ENCODE measurements at places on chromosomes 4 and X.

DNA sequence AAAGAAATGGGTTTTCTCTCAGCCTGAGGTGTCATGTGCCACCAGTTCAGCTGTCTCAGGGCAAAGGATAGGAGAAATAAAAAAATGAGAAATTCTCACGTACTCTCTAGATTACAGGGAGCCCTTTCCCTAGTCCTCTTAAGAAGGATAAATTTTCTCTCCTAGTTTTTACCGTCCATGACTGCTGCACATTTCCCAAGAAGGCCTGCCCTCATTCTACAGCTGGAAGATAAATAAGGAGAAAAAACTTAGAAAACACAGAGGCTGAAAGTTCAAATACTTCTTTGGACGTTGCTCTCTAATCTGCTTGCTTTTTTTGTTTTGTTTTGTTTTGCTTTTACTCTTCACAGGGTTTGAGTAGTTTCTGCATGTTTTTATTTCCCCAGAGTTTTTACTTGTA lies 211.9 kb downstream of the DCAF12L2 start:
- DNase-seq = no peak

DNA sequence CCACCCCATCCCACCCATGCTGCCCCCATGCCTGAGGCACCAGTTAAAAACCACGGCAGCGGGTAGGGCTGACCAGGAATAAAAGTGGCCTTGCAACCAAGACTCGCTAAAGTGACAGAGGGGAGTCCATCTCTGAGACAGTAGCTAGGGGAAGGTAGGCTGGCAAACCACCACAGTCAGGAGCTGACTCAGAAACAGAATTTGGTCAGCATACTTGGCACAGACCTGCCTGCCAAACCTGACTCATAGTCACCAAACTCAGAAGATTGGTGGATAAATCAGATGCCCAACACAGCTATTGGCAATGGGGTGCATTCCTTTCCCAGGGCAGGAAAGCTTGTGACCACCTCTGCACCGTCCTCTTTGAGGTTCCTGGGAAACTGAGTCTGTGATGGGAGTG lies 193.8 kb downstream of the BCOR start:
- no peak for DNase-seq

GRCh38 chrX:64198036-64198435 lies 7.5 kb downstream of the AMER1 start:
- DNase-seq = no peak

GRCh38 chr4:20576861-20577260 lies 123.4 kb upstream of the PACRGL start:
- DNase-seq = no peak

DNA sequence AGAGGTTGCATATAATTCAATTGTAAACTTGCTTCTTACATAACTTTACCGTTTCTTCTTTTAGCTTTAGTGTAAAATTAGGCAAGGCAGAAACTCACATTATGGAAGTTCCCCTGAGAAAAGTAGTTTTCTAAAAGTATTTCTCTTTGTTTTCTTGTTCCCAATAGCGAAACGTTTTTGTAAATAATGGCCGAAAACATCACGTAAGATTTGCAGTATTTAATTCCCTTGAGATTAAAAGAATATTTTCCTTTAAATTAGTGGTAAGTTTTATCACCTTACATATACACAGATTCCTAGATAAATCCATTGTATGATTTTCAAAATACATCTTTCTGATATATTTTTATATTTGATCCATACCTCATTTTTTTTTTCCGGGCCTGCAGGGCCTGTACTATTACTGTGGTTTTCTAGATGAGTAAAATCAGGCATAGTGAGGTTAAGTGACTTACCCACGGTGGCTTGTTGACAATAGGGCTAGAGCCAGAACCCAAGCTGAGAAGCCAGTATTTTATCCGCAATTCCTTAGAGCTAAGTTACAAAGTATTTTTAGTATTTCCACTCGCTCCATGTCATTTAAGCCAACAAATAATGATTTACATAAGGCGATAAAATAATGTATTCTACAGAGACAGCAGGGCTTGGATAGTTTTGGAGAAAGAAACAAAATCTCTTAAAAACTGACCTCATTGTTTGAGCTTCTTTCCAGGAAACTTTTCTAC lies 82.2 kb upstream of the VEGFC start:
- no peak for DNase-seq

DNA sequence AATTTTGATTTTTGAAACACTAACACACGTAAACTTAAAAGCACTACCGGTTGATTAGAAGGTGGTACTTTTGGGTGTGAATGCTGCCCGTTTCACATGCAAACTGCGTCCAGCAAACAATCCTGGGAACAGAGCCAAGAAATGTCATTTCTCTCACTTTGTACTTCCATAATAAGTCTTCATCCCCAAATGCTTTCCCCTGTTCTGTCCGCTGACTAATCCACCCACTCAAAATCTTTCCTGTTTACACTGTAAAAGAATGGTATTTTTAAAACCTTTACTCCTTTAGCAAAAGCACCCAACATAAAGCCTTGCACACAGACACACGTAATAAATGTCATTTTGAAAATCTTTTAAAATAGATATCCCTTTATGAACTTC lies 39.1 kb upstream of the PDLIM5 start:
- DNase-seq = no peak

- no peak for DNase-seq
These were observed 115.0 kb upstream of the NALF2 start for GRCh38 chrX:69389101-69389501.

GRCh38 chrX:19709812-19710518 lies 177.4 kb downstream of the SH3KBP1 start:
- no peak for DNase-seq

DNA sequence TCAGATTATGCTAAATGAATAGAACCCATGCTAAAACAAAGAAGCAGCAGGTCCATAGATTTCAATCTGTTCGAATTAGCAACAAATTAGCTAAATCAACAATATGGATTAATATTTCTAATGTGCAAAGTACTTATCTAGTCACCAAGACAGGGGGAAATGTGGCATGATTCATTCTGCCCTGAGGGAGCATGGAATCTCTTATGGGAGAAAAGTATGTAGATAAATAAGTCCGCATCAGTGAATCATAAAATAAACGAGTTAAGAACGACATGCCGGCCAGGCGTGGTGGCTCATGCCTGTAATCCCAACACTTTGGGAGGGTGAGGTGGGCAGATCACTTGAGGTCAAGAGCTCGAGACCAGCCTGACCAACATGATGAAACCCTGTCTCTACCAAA lies 102.1 kb downstream of the ANOS1 start:
- no peak for DNase-seq

DNA sequence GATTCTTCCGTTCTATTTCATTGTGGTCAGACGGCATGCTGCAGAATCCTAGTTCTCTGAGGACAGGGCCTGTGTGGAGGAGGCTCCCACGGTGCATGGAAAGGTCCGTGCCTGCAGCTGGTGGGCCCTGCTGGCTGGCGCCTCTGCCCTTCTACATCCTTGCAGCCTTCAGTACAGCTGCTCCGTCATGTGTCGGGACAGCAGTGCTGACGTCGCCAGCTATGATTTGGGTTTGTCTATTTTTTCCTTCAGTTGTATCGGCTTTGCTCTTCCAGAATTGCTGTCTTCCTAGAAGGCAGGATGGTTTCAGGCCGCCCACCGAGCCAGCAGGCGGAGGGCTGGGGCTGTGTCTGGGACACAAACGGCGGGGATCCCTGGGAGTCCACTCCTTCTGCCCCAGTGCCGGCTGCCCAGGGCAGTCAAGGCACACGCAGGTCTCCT lies 32.1 kb upstream of the CPLX1 start:
- no peak for DNase-seq

DNA sequence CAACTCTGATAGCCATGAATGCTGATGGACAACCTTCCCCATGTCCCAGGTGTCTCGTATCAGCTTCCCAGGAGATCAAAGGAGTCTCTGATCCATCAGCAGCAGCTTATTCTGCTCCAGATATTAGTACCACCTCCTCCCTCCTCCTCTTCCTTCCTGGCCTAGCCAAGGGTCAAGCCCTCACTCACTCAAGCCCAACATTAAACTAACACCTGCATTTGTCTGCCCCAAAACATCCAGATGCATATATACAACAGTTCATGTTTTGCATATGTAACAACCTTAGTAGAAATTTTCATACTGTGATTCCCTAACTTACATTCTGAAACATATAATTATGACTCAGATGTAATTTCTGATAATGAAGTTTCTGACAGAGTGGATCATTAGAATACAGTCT lies 29.9 kb downstream of the BCLAF3 start:
- DNase-seq = no peak

GRCh38 chr4:7207628-7208231 lies 15.4 kb downstream of the SORCS2 start:
- DNase-seq = no peak

DNA sequence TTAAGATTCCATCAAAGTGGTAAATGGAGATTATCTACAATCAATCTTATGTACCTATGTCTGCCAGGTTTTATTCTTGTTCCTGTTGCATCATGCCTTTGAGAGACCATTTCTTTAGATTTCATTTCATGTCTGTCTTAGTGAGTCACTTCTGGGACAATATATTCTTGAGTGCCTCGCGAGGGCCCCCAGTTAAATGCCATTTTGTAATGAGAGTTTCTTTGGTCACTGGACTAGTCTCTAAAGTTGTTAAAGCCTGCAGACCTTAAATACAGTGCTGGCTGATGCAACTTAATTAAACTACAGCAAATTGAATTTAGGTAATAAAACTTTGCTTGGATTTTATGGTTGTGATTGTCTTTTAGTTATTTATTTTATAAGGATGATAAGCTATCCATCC lies 87.2 kb upstream of the PITX2 start:
- no peak for DNase-seq

DNA sequence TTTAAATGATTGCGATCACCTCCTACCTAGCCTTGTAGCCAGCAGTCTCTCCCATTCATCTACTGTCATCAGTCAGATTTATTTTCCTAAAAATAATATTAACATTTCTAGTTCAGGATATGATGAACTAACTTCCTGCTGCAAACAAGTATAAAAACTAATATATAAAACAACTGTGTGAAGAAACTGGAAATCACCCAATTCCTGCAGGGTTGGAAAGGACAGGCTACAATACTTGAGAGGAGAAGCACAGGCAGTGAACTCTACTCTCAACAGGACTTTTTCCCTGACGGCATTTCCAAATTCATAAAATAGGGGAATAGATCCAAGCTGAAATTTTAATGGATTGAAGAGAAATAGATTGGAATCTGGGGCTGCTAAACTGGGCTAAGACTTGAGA lies 14.2 kb upstream of the BBS12 start:
- no peak for DNase-seq

DNA sequence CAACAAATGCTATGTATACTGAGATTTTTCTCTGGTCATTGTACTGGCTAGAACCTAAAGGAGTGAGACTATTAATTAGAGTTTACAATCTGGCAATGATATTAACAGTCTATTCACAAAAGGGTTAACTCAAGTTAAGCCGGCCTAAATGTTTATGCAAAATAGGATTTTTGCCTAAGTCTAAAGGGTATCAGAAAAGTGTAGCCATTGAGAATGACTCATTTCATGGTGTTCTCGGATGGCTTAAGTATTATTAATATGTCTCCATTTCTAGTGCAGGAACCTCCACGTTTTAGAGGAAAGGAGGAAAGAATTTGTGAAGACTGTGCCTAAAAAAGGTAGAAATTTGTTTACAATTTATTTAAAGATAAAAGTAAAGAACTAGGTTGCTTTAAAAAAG lies 29.8 kb downstream of the DYNLT3 start:
- DNase-seq = no peak

GRCh38 chr4:117063961-117064696 lies 21.2 kb downstream of the TRAM1L1 start:
- DNase-seq = no peak

DNA sequence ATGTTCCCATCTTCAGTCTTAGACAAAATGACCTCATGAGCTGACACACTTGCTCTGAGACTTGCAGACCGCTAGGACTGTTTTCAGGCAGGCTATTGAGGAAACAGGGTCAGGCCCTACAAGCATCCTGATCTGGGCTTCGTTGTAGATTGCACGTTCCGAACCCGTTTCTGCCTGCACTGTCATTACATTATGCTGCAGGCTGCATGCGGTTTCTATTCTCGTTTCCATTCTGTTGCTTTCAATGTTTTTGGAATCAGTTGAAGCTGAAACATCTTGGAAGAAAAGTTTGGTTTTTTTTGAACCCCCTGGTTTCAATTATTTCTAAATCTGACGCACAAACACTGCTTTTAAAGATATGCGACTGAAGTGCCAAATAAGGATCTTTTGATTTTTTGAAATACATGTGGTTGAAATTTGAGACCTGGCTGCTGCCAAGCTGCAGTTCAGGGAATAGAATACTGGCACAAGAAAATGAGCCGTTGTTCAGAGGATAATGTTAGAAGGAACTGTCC lies 716.1 kb upstream of the INTU start:
- no peak for DNase-seq

DNA sequence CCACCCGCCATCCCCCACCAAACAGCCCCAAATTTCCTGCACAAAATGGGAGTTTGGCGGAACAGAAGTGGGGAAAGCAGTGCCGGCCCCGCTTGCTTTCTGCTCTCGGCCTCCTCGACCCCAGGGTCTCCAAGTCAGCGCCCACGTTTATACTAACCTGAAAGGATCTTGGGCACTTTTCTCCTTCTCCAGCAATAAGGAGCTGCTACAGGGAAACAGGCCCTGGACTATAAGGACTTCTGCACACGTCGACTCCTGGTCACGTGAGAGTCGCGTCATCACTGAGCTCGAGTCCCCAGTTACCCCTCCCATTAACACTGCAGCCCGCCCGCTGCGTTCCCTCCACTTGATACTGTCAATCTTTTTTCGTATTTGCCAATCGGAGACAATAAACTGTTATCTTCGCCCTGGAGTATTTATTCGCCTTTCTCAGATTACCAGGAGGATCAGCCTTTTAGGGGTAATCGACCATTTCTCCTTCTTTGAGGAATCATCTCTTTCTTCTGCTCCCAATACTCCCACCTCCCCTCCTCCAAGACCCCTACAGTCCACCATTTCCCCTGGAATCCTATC lies at the start of gene TCEAL8:
TSS of gene TCEAL8 (minus strand) at position 235 of the 573 bp plus-strand sequence. CDS start 1,176 bp downstream, outside the sequence.
- peak; percentile 94 for DNase-seq

- no peak for DNase-seq
These were observed 120.2 kb upstream of the GK2 start for GRCh38 chr4:79528241-79528706.

- peak; percentile 3 for DNase-seq
These were observed 44.3 kb upstream of the TBL1X start for GRCh38 chrX:9420275-9421265.

DNA sequence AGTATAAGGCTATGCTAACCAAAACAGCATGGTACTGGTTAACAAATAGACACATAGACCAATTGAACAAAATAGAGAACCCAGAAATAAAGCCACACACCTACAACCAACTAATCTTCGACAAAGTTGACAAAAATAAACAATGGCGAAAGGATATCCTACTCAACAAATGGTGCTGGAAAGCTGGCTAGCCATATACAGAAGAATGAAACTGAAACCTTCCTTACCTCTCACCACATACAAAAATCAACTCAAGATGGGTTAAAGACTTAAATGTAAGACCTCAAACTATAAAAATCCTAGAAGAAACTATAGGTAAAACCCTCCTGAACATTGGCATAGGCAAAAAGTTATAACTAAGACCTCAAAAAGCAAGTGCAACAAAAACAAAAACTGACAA lies 47.2 kb downstream of the RAB28 start:
- no peak for DNase-seq

DNA sequence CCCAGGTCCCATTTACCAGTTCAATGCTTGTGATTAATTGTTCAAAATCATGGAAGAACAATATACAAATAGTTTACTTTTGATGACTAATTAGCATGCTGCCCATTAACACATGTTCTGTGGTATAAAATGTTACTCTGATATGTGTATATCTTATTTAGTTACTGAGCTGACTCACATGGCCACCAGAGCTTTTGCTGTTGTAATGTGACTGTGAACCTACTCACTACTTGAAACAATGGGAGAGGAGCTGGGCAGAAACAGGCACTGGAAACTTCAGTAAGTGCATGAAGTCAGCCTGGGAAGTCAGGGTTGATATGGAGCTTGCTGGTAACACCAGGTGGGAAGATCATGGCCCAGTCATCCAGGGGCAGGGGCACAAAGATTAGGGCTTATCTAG lies 72.7 kb upstream of the MAD2L1 start:
- DNase-seq = no peak
